Germinal center (tissue), 1 donor: ENCODE measurements at places on chromosomes 1 and 21.

DNA sequence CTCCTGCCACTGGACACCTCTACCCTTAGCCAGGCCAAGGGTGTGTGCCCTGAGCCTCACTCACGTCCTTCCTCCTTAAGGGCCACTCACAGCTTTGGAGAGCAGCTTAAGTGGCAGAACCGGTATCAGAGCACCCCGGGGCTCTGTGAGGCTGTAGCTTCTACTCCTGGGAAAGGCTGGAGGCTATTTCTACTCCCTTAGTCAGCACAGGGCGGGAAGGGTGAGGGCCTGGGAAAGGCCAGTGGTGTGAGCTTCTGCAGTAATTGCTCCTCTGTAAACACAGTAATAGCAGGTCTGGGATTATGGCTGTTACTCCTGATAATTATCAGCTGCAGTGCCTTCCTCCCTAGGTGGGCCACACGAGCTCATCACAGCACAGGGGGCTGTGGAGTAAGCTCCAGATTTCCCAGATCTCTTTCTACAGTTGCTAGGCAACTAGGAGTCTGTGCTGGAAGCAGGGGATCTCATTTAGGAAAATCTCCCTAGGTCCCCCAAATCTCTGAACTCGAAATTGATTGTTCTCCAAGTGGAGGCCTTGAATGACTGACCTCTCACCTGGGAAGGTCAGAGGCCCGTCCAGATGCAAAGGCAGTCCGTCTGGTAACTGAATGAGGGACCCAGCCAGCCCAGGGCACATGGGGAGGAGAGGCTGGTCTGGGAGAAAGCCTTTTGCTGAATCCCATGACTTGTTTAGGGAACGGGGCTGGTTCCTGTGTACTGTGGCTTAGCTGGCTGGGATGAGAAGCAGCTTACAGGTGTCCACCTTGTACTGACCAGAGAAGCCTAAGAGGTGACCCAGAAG is 29.3 kb downstream of the IER5 start:
- no peak for DNase-seq

DNA sequence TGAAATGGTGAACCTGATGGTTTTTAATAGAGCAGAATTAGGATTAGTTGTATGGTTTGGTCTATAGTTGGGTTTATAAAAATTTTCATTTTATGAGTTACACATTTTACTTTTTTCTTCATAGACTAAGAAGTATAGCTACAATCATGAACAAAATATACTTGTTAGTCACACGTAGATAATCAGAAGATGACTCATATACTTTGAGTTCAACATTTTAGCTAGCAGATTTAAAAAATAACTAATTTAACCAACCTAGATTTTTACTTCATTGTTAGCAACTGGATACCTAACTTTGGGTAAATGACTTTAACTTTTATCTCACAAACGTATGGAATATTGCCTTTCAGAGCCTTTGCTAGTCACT is 27.9 kb downstream of the MORC3 start:
- DNase-seq, result no peak

DNA sequence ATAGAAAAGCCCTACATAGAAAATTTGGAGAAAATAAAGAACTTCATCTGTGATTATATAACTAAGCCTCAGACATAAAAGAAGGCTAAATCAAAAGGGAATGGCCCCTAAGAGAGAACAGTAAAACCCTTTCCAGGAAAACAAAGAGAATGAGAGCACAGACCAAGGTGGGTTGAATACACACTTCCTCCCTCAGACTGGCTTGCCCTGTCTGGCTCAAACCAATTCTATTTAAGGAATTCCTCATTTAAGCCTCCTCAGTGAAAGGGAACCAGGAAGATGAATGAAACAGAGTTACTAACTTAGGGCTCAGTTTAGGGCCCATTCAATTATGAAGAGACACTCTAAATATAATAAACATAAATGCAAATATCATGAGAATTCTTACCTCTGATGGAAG is 10.6 kb upstream of the SYT14 start:
- DNase-seq, result no peak

GRCh38 chr1:41661428-41662060 is 177.1 kb upstream of the EDN2 start:
- DNase-seq, result peak; percentile 36

DNA sequence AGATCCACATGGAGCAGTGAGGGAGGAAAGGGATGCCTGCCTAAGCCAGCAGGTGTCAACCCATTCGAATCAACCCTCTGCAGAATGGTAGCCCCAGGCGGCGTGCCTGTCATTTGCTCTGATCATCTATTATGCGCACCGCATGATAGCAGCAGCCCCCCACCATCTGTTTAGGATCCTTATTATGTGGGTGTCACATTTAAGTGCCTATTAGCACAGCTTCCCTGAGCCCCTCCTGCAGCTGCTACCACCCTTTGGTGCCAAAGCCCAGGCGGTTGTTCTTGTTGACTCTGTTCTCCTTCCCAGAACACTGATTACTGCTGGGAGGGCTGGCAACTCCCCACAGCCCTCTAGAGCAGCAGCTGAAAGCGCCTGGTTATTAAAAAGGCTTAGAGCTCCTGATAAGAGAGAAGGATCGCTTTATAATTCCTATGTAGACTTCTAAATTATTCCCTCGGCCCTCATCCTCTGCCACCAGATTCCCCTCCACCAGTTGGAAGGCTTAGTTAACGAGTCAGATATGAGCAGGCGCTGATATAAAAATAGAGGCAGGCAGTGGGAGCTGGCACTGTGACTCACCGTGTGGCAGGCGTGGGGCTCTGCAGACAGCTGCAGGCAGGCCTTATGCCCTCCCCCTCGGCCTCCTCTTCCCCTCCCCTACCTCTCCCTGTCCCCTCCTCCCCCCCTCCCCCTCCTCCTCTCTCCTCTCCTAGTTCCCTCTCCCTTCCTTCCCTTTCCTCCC is 23.0 kb downstream of the ACTA1 start:
- no peak for DNase-seq

DNA sequence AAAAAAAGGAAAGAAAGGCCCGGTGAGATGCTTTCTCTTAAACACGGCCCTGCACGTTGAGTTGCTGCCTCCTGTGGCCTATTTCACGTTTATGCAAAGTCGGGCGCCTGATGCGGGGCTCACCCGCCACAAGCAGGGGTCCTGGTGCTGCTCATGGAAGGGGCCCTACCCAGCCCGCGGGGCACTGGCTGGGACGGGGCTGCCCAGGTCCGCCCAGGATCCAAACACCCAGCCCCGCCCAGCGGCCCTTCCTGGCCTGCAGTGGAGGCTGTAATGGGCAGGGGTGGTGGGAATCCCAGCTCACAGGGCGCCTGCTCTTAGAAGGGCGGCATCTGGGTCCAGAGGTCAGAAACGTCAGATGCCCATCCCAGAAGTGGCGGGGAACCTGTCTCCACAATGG is 1.6 kb downstream of the COL6A2 start:
- DNase-seq, result no peak

GRCh38 chr1:9657521-9658032 is 6.0 kb downstream of the PIK3CD start:
- DNase-seq, result no peak

DNA sequence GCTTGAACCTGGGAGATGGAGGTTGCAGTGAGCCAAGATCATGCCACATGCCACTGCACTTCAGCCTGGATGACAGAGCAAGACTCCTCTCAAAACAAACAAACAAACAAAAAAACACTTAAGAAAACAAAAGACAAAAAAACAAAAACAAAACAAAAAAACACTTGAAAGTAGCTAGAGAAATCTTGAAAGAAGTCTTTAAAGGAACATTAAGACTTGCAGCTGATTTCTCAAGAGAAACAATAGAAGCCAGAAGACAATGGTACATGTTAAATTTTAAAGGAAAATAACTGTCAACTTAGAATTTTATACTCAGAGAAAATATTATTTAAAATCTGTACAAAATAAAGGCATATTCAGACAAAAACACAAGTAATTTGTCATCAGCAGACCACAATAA is 71.3 kb downstream of the HLX start:
- DNase-seq, result no peak

DNA sequence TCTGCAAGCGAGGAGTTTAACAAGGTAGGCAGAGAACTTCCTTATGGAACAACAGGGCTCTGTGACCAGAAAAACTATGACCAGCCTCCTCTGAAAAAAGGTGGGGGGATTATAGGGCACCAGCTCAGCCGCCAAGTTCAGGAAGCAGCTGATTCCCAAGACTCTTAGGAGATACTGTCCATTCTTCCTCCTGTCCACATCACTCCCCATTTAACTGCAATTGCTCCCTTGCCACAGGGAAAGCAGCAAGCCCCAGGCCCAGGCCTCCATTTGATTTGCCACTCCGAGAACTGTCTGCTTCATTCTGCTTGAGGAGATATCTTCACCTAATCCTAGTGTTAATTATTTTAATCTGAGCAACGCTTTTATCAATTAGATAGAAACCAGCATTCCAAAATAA is 254.3 kb downstream of the ZNF648 start:
- no peak for DNase-seq

DNA sequence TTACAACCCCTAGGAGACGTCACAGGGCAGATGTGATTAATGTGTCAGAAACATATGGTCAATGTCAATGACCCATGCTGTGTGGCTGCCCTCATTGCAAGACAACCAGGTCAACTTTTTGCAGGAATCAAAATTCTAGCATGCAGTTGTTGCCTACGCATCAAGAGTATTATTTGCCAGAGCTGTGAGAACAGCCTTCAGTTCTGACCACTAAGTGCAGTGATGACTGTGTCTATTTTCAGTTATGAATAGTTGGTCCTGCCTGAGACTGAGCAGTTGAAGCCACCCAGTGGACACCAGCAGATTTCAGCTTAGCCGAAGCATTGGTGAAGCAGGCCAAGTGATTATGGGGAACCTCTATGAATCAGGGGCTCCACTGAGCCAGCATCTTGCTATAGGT is 47.3 kb downstream of the LYPLAL1 start:
- no peak for DNase-seq

- DNase-seq, result no peak
Observed at GRCh38 chr1:118842452-118843201, 145.5 kb downstream of the TBX15 start.

- DNase-seq, result no peak
Observed at GRCh38 chr1:223319905-223320580, 43.9 kb downstream of the SUSD4 start.

DNA sequence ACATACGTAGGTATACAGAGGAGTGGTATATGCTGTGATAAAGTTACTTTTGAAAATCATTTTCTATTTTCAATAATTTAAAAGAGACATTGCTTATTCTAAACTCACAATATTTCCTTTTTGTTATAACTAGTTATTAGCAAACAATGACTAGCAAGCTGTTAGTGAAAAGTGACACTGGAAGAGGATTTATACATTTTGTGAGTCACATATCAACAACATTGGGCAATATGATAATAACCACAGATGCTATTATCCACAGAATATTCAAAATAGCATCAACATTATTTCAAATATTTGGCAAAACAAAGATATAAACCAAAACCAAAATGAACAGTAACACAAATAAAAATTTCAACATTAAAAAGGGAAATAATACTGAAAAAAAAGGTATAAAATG is 104.0 kb upstream of the HP1BP3 start:
- no peak for DNase-seq

DNA sequence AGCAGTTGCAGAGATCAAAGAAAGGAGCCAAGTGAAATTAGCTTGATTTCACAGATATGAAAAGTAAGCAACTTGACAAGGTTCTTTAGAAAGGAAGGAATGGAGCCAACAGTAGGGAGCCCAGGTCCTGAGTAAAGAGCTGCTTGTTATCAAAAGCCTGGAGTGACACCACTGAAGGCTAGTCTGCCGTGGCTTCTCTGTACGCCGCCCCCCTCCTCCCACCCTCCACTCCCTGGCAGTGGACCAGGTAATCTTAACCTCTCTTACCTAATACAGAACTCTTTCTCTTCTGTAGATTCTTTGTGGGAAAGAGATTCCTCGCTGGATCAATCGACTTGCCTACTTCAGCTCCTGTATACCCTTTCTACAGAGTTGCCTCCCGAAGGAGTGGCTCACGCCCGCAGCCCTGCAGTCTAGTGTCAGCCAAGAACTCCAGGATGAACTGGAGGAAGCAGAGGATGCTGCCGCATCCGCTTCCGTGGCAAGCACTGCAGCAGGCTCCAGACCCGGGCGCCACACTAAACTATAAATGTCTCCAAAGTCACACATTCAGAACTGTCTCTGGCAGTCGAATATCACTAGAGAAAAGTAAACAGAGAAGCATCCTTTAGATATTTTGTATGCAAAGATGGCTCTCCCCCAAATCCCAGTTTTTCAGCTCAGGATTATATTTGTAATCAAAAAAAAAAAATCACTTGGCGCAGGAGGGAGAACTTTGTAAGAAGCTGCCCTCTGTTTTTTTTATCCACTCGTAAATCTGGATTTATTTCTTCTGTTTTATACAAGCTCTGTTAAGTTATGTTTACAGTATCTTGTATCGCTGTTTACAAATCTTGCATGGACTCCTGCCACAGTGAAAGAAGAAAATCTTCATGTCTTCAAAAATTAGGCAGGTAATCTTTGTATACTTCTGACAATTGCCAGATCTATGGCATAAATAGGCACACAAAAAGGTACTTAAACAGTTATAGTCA is 52.6 kb downstream of the DESI2 start:
- DNase-seq, result no peak

GRCh38 chr1:160108888-160109662 is 6.5 kb upstream of the ATP1A2 start:
- DNase-seq, result peak; percentile 55

DNA sequence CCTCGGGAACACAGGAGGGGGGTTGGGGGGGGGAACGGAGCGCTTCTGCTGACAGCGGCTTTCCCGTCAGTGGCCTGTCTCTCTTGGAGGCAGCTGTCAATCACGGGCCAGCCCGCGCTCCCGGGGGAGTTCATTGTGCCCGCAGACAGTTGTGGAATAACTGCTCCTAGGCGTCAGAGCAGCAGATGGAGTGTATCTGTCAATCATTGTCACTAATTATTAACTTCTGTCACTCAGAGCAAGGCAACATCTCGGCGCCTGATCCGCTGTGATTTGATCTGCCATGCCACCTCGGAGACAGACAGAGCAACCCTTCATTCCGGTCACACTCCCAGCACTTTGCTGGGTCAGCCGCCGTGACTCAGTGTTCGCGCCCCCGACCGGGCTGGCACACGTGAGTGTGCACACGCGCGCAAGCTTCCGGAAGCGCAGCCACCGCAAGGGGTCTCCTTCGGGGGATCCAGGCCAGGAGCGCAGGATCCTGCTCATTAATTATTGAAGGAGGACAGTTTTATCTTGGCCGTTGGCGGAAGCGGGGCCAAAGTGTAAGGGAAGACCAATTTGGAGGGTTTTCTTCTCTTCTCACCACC is 75.8 kb downstream of the RRAGC start:
- DNase-seq, result no peak

- peak; percentile 70 for DNase-seq
Observed at GRCh38 chr1:200302192-200302920, 107.5 kb downstream of the ZNF281 start.

DNA sequence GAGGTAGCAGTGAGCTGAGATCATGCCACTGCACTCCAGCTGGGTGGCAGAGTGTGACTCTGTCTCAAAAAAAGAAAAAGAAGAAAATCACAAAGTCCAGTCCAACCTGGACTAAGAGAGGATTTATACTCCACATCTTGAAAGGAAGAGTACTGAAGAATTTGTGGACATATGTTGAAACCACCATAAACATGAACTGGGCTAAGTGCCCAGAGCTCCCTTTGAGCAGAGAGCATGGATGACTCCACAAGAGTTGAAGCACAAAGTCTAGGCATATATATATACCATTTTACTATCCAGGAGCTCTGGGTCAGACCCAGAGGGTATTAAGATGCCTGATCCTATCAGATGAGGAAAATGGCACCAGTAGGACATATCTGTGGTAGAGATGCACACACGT is 86.6 kb downstream of the OMA1 start:
- no peak for DNase-seq
